Body of pancreas (tissue), 4 donors: ENCODE measurements at places on chromosomes 1 and 21. TPM values are rescaled to one million over a fixed set of nuclear protein-coding genes. Genes with fewer than 3 reads are reported as not detected.

The MYBPH gene
- not detected for total RNA-seq

The LENEP gene
- total RNA-seq = not detected

The KRTAP10-6 gene
- total RNA-seq = not detected

GRCh38 chr1:47189844-47190508, at the start of gene PDZK1IP1:
Gene PDZK1IP1, minus strand, starts transcription at chr1:47190036. Its CDS starts 104 bp downstream, at chr1:47189932.
- no peaks in the 10 kb centered on the region for H3K36me3 ChIP-seq
- no peaks in the 10 kb centered on the region for H3K27me3 ChIP-seq
- H3K4me1 ChIP-seq = peaks cover 45% of the 10 kb centered on the region

DNA sequence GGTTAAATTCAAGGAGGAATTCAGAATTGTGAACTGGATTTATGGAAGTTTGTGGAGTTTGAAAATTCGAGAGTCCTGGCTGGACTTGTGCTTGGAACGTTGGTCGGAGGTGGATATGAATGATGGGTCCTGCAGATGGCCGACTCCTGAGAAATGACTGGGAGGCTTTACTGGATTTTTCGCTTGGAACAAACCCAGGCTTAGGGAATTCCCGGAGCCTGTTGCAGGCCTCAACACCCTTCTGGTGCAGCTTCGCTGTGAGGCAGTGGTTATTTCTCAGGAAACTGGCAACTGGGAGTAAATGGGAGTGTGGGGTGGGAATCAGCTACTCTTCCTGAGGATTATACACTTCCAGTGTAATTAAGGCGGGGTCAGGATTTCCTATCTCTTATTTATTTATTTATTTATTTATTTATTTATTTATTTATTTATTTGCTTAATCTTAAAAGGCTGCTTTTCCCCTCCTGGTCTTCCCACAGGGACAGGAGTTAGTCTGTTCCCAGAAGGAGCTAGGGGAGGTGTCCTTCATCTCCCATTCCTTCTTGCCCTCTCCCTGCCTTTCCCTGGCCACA, 21.1 kb downstream of the MAPKAPK2 start:
- H3K4me3 ChIP-seq = no peak overlapping the region
- no peaks in the 10 kb centered on the region for H3K36me3 ChIP-seq
- peaks cover 87% of the 10 kb centered on the region for H3K4me1 ChIP-seq
- H3K27me3 ChIP-seq = no peaks in the 10 kb centered on the region
- H3K27ac ChIP-seq = no peak overlapping the region
- DNase-seq = no peak

DNA sequence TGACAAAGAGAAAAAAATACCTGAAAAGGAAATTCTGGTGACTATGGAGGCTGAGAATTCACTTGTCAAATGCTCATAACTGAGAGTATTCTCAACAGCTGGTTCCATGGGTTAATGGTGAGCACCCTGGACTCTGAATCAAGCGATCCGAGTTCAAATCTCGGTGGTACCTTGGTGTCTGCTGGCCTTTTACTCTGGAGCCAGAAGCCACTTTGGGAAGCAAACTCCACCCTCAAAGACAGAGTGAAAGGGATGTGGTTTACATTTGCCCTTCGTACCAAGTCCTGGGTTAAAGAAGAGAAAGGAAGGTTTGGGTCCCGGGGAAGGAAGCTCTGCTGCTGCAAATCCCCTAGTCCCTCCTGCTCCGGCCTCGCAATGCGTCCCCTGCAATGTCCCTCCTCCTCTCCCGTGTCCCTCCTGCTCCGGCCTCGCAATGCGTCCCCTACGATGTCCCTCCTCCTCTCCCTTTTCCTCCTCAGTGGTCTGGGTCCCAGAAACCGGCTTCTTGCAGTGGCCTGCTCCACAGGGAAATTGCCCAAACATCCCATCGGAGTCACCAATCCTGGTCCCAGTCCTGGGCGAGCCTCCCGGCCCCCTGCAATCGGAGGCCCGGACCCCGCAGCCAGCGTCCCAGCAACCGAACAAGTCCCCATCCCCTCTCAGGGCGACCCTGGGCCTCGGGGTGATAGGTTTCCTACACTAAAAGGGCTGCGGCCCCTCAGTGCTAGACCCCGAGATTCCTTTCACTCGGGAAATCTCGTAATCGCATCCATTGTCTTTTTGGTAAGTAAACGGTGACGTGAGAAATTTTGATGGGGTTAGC, 129.4 kb downstream of the PPIAL4G start:
- no peaks in the 10 kb centered on the region for H3K27me3 ChIP-seq
- H3K27ac ChIP-seq = no peak overlapping the region
- no peak overlapping the region for H3K4me3 ChIP-seq
- H3K36me3 ChIP-seq = no peaks in the 10 kb centered on the region
- no peak for DNase-seq
- no peaks in the 10 kb centered on the region for H3K4me1 ChIP-seq

DNA sequence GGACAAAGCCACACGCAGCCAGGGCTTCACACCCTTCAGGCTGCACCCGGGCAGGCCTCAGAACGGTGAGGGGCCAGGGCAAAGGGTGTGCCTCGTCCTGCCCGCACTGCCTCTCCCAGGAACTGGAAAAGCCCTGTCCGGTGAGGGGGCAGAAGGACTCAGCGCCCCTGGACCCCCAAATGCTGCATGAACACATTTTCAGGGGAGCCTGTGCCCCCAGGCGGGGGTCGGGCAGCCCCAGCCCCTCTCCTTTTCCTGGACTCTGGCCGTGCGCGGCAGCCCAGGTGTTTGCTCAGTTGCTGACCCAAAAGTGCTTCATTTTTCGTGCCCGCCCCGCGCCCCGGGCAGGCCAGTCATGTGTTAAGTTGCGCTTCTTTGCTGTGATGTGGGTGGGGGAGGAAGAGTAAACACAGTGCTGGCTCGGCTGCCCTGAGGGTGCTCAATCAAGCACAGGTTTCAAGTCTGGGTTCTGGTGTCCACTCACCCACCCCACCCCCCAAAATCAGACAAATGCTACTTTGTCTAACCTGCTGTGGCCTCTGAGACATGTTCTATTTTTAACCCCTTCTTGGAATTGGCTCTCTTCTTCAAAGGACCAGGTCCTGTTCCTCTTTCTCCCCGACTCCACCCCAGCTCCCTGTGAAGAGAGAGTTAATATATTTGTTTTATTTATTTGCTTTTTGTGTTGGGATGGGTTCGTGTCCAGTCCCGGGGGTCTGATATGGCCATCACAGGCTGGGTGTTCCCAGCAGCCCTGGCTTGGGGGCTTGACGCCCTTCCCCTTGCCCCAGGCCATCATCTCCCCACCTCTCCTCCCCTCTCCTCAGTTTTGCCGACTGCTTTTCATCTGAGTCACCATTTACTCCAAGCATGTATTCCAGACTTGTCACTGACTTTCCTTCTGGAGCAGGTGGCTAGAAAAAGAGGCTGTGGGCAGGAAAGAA, 8.1 kb downstream of the PSRC1 start:
- H3K4me3 ChIP-seq = no peak overlapping the region
- peaks cover 40% of the 10 kb centered on the region for H3K4me1 ChIP-seq
- H3K27ac ChIP-seq = peak overlapping the region; percentile 68
- H3K36me3 ChIP-seq = no peaks in the 10 kb centered on the region

DNA sequence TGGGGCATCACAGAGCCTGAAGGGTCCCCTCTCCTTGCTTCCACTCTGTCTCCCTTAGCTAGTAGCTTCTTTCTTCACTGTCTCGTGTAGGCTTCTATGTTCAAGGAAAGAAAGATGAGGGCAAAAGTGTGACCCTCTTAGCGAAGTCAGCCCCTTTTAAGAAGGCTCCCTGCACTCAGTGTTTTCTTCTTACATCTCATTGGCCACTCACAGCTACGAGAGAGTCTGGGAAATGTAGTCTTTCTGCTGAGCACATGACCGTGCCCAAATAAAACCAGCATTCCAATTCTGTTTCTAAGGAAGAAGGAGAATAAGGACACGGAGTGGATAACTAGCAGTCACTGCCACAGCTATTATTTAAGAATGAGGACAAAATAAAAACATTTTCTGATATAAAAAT, 104.9 kb upstream of the TNR start:
- H3K27ac ChIP-seq = no peak overlapping the region
- no peaks in the 10 kb centered on the region for H3K27me3 ChIP-seq
- no peaks in the 10 kb centered on the region for H3K36me3 ChIP-seq
- no peak for DNase-seq
- no peaks in the 10 kb centered on the region for H3K4me1 ChIP-seq

DNA sequence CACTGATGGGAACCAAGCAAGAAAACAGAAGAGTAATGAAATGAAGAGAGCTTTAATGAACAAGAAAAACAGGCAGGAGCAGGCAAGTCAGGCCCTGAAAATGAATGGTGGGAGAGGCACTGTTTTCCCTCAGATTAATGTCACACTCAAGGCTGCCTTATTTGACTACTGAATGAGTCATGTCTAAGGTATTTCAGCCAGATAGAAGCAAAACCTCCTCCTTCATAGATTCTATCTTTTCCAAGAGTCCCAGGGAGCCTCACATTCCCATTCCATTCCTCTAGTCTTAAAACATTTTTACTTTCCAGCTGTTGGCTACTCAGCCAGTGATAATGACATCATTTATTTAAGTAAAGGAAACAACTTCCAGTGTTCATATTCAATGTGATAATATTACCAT, 228.4 kb upstream of the NRIP1 start:
- no peaks in the 10 kb centered on the region for H3K36me3 ChIP-seq
- no peak overlapping the region for H3K27ac ChIP-seq
- H3K4me3 ChIP-seq = no peak overlapping the region
- H3K27me3 ChIP-seq = no peaks in the 10 kb centered on the region

DNA sequence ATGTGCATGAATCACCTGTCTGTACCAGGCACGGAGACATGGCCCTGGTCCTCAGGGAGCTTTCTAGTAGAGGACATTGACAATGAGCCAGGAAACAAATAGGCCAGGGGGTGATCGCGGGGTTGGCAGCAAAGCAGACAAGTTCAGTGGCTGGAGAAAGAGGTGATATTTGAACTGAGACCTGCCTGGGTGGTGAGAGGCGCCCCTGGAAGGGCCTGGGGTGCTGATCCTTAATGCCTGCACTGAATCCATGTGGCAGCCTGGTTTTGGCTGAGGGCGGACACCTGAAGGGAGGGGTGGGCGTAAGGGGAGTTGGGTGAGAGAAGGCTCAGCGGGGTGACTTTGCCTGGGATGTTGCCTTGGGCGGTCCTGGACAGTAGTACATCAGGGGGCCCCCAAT, 35.9 kb downstream of the URB2 start:
- H3K27me3 ChIP-seq = no peaks in the 10 kb centered on the region
- H3K4me3 ChIP-seq = no peak overlapping the region
- H3K4me1 ChIP-seq = no peaks in the 10 kb centered on the region
- H3K36me3 ChIP-seq = peaks cover 3% of the 10 kb centered on the region
- DNase-seq = no peak

DNA sequence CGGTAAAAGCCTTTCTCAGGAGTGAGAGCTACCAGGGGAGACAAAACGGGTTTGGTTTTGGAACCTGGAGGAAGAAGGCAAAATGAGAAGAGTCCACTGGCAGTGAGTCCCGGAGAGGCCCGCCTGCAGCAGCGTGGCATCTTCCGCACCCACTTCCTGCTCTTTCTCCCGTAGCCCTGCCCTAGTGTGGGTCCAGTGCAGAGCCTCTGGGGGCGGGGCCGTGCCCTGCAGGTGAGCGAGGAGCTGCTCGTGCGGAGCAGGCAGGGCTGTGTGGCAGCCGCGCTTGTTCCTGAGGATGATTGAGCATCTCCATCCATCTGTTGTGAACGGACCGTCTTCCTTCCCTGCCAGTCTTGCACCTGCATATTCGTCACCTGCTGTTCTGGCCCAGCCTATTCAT, 66.5 kb downstream of the PEX14 start:
- no peak overlapping the region for H3K27ac ChIP-seq
- no peaks in the 10 kb centered on the region for H3K4me1 ChIP-seq
- DNase-seq = no peak
- no peaks in the 10 kb centered on the region for H3K27me3 ChIP-seq

The GREM2 gene
- total RNA-seq = not detected

The NES gene
- 4.2 TPM for total RNA-seq

DNA sequence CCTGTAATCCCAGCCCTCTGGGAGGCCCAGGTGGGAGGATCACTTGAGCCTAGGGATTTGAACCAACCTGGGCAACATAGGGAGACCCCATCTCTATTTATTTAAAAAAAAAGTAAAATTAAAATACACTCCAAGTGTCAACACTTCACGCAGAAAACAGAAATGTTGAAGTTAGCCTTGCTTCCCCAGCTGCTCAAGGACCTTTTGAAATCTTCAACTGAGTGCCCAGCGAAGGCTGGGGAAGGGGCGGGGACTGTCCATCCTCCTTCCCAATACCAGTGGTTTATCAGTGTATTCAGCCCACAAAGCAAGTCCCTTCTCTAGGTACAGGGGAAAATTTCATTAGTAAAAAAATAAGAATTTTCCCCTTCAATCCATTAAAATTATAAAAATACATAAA, 2.2 kb upstream of the DNAJC28 start:
- H3K4me3 ChIP-seq = no peak overlapping the region
- no peaks in the 10 kb centered on the region for H3K27me3 ChIP-seq
- H3K4me1 ChIP-seq = peaks cover 5% of the 10 kb centered on the region

The BNIPL gene
- 0.26 TPM for total RNA-seq

DNA sequence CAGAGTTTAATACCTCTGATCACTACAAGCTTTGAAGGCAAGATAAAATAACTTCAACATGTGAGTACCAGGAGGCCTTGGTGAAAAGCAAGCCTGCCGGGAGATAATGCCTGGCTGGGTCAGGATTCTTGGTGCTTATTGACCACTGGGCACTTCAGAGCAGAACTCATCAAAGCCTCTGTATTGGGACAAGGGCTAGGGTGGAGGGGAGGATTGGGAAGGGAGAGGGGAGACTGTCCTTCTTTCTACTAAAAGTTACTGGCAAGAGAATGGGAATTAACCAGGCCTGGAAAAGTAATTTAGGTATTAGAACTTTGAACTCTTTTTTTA, 35.2 kb downstream of the NEK2 start:
- no peak for DNase-seq
- no peak overlapping the region for H3K27ac ChIP-seq
- H3K27me3 ChIP-seq = no peaks in the 10 kb centered on the region
- H3K36me3 ChIP-seq = no peaks in the 10 kb centered on the region

DNA sequence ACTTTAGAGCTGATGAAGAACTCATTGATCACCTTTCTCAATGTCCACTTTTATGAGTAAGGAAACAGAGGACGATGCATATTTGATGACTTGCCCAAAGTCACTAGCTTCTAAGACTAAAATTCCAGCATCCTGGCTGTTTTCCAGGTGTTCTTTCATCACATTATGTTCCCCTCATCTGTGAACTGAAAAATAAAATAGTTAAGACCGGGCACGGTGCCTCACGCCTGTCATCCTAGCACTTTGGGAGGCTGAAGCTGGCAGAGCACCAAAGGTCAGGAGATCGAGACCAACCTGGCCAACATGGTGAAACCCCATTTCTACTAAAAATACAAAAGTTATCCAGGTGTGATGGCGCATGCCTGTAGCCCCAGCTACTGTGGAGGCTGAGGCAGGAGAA, 297.5 kb downstream of the DUSP10 start:
- no peak overlapping the region for H3K27ac ChIP-seq
- peaks cover 10% of the 10 kb centered on the region for H3K4me1 ChIP-seq
- H3K27me3 ChIP-seq = no peaks in the 10 kb centered on the region
- no peak for DNase-seq
